ENCODE measurements at places on chromosomes 1 and 21. TPM values are rescaled to one million over a fixed set of nuclear protein-coding genes. Genes with fewer than 3 reads are reported as not detected.

Gene SPRR3
- total RNA-seq: 0.28 TPM

Gene BMP8B
- 0.14 TPM for total RNA-seq

Gene STX12
- 16.6 TPM for total RNA-seq

Gene CRYZL1
- total RNA-seq: 18.4 TPM

Gene MTF2
- total RNA-seq: 85.0 TPM

Gene AQP10
- 0.05 TPM for total RNA-seq

Gene TBX19
- 0.76 TPM for total RNA-seq

Gene SDHC
- 19.8 TPM for total RNA-seq

Gene CELA3A
- 0.19 TPM for total RNA-seq

Gene LGR6
- total RNA-seq: 0.05 TPM

Gene SLC30A2
- total RNA-seq: 0.05 TPM

Gene SLC25A44
- 8.8 TPM for total RNA-seq

Gene EXO1
- 19.6 TPM for total RNA-seq

Gene FMO5
- 0.76 TPM for total RNA-seq

Gene LRRC71
- not detected for total RNA-seq

Gene LHX8
- total RNA-seq: 0.05 TPM

Gene CFHR2
- 0.09 TPM for total RNA-seq

Gene CD48
- 208 TPM for total RNA-seq

Gene S100A2
- 9.8 TPM for total RNA-seq

Gene TMEM61
- total RNA-seq: 0.66 TPM

Gene SELENBP1
- 6.1 TPM for total RNA-seq
